Bone marrow (tissue), 2 donors: ENCODE measurements at places on chromosomes 2 and 18.

- DNase-seq, result no peak
Measured at GRCh38 chr2:239075918-239076758, 228.3 kb downstream of the TWIST2 start.

GRCh38 chr2:105933906-105934305 is 189.2 kb downstream of the NCK2 start:
- DNase-seq, result no peak

GRCh38 chr2:239828192-239828972 is 196.8 kb downstream of the NDUFA10 start:
- no peak for DNase-seq

- no peak for DNase-seq
Measured at GRCh38 chr18:5574843-5575242, 31.0 kb upstream of the EPB41L3 start.

DNA sequence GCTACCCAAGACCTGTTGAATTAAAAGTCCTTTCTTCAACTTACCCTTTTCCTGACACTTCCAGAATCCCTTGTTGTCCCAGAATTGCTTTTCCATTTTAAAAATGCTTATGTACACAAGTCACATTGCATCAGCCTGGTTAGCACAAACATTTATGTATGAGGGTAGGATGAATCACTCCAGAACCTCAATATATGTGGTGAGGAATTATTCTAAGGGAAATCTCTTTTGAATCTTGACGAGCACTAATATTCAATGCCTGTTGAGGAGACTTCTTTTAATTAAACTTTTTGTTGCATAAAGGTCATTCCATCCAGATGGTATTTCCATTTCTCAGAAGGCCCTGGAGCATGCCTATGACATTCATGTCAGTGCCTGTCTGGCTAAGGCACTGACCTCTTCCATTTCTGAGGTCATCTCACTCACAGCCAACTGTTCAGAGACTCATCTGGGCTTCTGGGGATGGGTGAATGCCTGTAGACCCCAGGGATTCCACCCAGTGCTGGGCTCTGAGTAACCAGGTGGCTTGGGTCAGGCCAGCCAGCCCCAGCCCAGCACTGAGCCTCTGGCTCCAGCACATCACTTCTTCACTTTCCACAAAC is 28.2 kb downstream of the ACMSD start:
- DNase-seq, result no peak

GRCh38 chr2:202121532-202122162 is 48.6 kb downstream of the KIAA2012 start:
- no peak for DNase-seq

- DNase-seq, result no peak
Measured at GRCh38 chr2:209191139-209191538, 232.7 kb upstream of the MAP2 start.

- no peak for DNase-seq
Measured at GRCh38 chr2:120607506-120607905, 128.2 kb upstream of the GLI2 start.

DNA sequence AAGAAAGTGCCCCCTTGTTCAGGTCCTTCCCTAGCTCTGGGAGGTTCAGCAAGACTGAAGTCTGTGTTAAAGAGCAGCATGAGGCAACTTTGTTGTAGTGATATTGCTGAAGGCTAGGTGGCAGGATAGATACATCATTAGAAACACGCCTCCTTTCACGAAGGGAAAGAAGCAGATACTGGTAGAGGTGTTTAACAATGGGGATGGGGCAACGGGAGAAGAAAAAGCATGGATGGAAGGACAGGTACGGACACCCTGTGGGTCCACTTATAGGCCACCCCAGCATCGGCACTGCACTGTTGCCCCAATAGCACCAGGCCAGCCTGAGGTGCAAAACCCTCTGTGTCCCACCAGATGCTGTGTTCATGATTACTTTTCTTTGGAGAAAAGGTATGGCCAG is 3.5 kb upstream of the IGFBP5 start:
- no peak for DNase-seq

GRCh38 chr2:113834051-113834730 is 55.7 kb upstream of the ACTR3 start:
- DNase-seq, result no peak

DNA sequence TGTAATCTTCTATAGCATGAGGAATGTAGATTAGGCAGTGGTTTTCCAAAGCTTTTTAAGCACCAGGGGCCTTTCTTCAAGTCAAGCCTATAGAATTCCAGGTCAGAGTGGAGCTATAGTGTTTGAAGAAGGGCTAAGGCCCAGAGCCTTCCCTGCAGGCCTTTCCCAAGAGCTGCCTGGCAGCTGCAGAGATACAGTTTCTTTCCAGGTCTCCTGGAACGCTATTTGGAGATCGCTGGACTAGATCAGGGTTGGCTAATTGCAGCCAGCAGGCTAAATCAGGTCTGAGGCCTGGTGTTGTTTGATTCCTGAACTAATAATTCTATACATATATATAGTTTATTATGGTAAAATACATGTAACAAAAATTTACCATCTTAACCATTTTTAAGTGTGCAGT is 319.0 kb upstream of the SPRED2 start:
- no peak for DNase-seq

DNA sequence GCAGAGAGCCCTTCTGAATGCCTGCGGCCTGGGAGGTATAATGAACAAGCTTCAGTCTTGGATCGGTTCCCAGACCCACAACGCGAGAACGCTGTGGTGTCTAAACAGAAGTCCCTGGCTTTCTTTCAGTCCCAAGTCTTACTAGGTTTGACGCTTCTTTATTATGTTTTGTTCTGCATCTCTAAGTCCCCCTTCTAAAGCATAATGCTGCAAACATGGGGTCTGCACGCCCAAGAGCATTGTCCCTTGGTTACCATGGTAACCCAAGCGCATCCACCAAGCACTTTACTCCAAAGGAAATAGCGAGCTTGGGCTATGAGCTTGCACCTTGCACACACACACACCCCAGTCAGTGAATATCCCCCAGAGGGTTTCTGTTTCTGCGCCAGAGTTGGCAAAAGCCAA is 193.7 kb downstream of the INO80D start:
- no peak for DNase-seq

GRCh38 chr2:21519412-21519811 is 395.6 kb downstream of the TDRD15 start:
- no peak for DNase-seq
